ENCODE measurements at places on chromosomes 3 and 15. TPM values are rescaled to one million over a fixed set of nuclear protein-coding genes. Genes with fewer than 3 reads are reported as not detected.

Gene AADAC
- not detected for total RNA-seq

GRCh38 chr3:111967651-111968274 is 11.1 kb upstream of the ABHD10 start:
- peak; percentile 61 for DNase-seq

Gene ANKRD63
- 0.35 TPM for total RNA-seq

Gene CDHR4
- total RNA-seq, result 0.32 TPM

DNA sequence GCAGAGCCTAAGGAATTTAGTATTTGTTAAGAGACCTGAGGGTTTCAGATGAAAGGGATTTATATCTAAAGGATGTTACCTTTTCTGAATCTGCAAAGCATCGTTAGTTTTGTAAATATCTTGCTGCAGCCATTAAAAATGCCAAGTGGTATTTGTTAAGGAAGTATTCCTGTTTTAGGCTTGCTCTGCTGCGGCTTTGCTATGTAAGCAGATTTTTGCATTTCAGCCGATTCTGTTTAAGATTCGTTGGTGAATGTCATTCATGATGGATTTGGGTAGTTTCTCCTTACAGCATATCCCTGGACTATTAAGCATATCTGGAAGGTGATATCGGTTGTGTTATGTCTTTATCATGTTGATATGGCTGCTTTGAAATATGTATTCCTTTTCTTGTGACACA is 1.0 kb downstream of the USP8 start:
- no peak for DNase-seq

GRCh38 chr15:66911131-66911700 is 154.2 kb upstream of the SMAD3 start:
- DNase-seq, result no peak

GRCh38 chr3:14418296-14419250 is 16.2 kb downstream of the SLC6A6 start:
- no peak for DNase-seq

Gene RYR3
- total RNA-seq, result 0.05 TPM

GRCh38 chr15:54277834-54278233 is 299.6 kb downstream of the UNC13C start:
- DNase-seq, result no peak

GRCh38 chr3:129246636-129247035 is 2.8 kb upstream of the COPG1 start:
- no peak for DNase-seq

Gene GOLGA6B
- total RNA-seq, result not detected

Gene CD96
- total RNA-seq, result 125 TPM

DNA sequence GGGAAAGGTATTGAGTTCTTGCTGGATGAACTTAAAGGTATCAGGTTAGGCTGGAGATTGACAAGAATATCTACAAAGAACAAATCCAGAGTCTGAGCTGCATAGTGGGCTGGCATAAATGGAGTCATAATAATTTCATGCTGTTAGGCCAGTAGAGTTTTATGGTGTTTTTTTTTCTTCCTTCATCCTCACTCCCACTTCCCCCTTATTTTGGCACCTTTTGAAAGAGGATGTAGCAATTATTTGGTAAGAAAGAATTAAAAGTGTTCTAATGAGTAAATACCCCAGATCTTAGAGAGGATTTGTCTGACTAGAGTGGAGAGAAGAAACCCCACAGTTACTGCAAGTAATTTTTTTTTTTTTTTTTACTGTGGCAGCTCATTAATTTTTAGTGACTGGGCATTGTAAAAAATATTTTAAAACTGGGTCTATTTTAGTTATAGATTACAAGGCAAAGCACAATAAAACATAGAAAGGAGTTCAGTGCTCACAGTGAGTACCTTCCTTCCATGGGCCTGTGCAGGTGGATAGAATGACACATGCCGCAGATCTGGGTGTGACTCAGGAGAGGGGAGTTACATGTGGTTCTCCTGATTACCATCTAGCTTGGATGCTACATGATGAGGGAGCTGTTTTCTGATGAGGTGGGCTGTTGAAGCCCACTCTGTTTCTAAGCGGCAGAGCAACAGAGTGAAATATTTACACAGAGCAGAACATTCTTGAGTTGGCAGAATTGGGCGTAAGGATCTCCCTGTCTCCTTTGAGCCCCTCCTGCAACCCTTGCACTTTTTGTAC is 5.3 kb downstream of the EDEM1 start:
- DNase-seq, result peak; percentile 16

DNA sequence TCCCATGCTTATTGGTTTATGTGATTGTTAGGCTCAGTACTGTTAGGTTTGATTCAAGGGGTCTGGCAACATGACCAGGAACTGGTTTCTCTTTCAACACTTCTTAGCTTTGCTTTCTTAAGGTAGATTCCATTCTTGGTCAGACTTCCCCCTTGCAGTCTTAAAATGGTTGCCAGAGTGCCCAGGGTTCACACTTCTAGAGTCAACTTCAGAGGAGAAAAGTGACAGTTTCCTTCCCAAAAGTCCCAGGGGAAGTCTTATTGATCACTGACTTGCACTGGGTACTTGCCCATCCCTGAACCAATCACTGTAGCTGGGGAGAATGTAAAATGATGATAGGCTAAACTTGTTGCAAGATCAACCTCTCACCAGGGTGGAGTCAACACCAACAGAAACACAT is 14.1 kb downstream of the MGLL start:
- no peak for DNase-seq

Gene CCR8
- total RNA-seq, result 87.2 TPM

DNA sequence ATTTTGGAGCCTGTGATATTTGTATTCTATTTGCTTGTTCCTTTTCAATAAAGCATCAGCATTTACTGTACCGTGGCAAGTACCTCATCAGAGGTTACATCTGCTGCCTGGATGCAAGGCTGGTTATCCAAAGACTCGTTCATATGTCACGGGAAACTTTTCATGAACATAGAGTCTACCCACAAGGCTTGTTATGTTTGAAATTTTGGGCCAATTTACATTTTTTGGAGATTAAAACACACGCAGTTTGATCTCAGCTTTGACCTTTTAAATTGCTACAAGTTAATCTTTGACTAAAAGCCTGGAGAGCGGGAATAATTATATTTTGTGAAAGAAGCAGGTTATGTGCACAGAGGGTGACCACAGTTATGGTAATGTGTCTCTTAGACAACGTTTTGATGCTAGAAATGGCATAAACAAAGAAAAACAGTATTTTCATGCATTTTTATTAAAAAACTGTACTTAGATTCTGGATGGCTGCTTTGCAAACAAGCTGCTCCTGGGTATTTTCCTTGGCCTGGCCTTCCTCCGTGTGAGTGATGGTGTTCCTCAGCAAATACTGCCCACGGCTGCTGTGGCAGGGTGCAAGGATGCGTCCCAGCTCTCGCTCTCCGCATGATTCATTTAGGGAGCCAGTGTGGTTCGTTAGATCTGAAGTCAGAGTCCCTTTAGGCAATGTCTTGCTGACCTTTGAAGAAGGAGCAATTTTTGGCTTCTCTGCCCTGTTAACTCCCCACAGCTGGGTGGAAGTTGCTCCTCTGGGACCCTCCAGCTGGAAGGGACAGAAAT is 27.1 kb downstream of the CHST2 start:
- no peak for DNase-seq

Gene TEX55
- total RNA-seq, result not detected

All from CD4-positive, CD25-positive, alpha-beta regulatory T cell (primary cell).